Nephron progenitor cell (in vitro differentiated cells): ENCODE measurements at places on chromosomes 3 and 15.

GRCh38 chr3:188352196-188352927 lies 198.4 kb downstream of the LPP start:
- no peak for DNase-seq

- no peak for DNase-seq
These were observed 7.1 kb upstream of the SLC6A20 start for GRCh38 chr3:45803252-45803935.

GRCh38 chr15:99731336-99732123 lies 1.7 kb downstream of the LYSMD4 start:
- DNase-seq: peak; percentile 28

DNA sequence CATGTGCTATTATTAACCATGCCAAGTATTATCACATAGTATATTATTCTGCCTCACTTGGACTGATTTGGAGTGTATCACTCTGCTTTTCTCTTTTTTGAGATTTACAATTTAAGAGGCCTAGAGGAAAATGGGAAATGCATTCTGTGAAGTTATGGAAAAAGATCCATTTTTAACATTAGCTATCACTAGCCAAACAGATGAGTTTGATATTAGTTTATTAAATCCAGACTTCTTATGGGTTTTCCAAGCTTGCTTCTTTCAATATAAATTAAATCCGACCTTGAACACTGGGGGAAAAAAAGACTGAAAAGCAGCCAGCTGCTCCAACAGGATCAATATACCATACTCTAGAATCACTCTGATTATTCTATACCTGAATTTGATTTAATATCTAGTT lies 30.1 kb upstream of the PLOD2 start:
- DNase-seq: no peak

GRCh38 chr3:63950698-63951097 lies 38.5 kb upstream of the SCAANT1 start:
- no peak for DNase-seq

GRCh38 chr3:43286115-43286840 lies at the start of gene SNRK:
SNRK (plus strand) TSS chr3:43286540; CDS start chr3:43303204, 16,664 bp downstream.
- peak; percentile 97 for DNase-seq

DNA sequence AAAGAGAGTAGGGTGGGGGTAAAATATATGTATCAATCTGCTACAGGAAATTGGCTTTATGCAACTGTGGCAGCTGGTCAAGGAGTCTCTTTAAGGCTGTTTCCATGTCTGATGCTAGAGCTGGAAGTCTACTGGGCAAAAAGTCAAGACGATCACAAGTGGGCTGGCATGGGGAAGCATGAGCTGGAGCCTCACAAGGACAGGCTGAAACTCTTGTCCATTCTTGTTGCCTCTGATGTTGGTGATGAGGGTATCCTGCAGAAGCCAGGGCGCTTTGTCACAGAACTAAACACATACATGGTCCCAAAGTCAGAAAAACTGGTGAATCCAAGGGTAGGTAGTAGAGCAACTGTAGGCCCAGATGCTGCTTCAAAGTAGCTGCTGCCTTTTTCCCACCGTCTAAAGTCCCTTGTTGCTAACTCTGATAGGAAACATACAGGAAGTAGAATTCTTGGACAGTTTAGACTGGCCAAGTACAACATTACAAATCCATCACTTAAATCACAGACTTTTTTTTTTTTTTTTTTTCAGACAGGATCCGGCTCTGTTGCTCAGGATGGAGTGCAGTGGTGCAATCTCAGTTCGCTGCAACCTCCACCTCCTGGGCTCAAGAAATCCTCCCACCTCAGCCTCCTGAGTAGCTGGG lies 54.2 kb downstream of the RPL39L start:
- DNase-seq: no peak

DNA sequence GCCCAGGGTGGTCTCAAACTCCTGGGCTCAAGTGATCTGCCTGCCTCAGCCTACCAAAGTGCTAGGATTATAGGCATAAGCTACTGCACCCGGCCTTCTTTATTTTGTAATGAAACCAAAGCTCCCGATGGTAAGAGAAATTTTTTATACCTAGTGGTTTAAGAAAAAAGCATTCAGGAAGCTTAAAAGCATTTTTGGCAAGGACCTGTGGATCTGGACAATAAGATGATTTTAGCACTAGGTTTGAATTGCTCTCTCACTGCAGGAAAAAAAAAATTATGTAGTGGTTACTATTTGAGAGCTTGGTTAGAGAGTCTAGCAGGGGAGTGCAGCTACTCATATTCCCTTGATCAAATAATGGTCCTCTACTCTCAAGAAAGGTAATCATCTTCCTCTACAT lies 64.9 kb upstream of the PIK3R4 start:
- DNase-seq: no peak

- no peak for DNase-seq
These were observed 43.1 kb downstream of the MEIS2 start for GRCh38 chr15:37057256-37057655.

- no peak for DNase-seq
These were observed 479.1 kb downstream of the ZBBX start for GRCh38 chr3:166900866-166901577.

GRCh38 chr15:64507293-64507802 lies 47.0 kb downstream of the ZNF609 start:
- DNase-seq: peak; percentile 41

- DNase-seq: no peak
These were observed 29.3 kb downstream of the RFTN1 start for GRCh38 chr3:16484216-16484615.

- DNase-seq: no peak
These were observed 407.4 kb downstream of the RSL24D1 start for GRCh38 chr15:54789376-54789775.

- DNase-seq: no peak
These were observed 169.8 kb upstream of the MYRIP start for GRCh38 chr3:39639344-39640236.

DNA sequence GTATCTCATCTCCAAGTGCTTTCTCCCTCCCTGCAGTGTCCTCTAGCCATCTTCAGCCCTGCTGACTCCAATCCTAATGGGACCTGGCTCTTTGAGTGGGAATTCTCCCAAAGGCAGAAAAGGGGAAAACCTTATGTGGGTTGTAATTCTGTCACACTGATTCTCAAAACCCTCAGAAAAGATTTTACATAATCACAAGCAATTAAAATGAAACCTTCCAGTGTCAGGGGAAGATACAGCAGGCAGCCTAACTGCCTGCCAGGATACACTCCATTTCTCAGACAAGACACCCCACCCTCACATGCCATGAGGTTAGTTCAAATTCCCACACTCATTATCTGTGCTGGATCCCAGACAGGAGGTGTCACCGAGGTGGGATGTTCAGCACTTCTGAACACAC lies 121.4 kb downstream of the RFTN1 start:
- DNase-seq: no peak

GRCh38 chr3:2510591-2511145 lies 412.0 kb downstream of the CNTN4 start:
- no peak for DNase-seq

GRCh38 chr3:39809995-39810595 lies 686 bp downstream of the MYRIP start:
- peak; percentile 32 for DNase-seq

DNA sequence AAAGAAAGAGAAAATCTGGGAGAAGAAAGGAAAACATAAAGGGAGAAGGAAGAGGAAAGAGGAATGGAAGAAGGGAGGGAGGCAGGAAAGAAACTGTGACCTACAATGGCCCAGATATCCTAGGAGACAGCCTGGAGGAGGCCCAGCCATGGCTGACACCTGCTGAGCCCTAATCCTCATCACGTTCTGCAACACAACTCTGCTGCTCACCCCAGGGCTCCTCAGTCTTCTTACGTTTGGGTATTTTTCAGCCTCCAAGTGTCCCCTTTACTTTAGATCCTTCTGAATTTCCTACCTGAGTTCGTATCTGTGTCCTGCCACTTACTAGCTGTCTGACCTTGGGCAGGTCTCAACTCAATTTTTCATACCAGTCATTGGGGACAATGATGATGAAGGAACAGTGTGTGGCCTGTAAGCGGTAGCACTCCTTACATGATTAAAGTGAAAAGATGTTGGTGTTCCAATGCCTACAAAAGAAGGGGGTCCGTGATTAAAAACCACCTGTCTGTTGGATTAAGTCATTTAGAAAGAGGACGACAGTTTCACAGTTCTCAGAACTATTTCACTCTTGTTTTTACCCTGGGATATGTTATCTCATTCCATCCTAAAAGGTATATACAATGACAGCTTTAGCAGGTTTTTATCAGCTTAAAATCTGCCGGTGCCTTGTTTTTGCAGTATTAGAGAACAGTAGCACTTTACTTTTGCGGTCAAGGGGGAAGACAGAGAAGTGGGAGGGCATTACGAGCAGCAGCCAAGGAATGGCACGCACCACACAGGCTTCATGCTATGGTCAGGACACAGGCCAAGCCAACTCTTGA lies 47.4 kb downstream of the CCR4 start:
- no peak for DNase-seq

- no peak for DNase-seq
These were observed 30.8 kb downstream of the TOP2B start for GRCh38 chr3:25633919-25634318.

GRCh38 chr3:127675651-127676391 lies 3.1 kb downstream of the ABTB1 start:
- no peak for DNase-seq

DNA sequence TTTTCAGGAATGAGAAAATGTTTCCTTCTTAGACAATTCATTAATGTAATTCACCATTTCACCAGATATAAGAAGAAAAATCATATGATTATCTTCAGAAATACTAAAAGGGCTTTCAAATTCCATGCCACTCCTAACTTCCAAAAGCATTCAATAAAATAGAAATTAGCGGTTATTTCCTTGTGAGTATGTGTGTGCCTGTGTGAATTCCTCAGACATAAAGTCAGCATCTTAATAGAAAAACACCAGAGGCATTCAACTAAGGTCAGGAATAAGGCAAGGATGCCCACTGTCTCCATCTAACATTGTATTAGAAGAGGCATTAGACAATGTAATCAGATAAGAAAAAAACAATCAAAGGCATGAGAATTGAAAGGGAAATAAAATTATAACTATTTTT lies 88.4 kb downstream of the PLCH1 start:
- DNase-seq: no peak

DNA sequence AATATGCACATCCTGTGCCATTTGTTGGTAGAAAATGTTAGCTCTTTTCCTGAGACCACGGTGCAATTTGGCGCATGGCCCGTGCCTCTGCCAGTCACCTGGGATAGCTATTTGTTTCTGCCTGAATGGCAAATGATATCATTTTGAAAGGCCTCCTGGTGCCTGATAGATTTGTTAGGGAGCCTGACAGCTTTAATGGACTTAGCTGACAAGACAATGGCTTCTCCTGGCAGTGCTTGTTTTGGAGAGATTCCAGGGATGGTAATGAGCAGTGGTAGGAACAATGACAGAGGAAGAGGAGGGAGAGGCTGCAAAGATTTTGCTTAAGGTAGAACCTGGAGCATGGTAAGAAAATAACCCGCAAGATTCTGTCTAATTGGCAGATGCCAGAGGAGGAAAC lies 268.5 kb downstream of the CLSTN2 start:
- no peak for DNase-seq

DNA sequence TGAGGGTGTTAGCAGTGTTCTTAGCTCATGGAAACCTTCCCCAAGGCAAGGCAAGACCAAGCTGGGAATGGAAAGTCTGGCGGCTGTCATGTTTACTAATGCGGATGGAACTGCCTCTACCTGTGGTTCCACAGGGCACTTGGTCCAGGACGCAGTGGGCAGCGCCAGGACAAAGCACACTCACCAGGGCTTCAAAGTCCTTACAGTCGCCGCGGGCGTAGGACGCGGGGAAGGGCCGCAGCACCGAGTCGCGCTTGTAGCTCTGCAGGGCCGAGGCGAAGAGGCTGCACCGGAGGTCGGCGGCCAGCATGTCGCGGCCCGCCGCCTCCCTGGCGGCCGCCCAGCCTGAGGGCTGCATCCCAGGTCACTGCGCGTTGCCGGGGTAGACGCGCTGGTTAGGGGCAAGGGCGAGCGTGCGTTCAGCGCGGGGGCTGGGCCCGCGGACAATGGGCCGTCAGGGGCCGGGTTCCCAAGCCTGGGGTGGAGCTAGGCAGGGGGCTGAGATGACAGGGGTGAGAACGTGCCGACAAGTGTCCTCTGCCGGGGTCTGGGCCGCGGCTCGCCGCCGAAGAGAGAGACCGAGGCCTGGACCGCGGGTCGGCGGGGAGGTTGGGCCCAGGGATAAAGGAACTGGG lies 497 bp downstream of the PARP16 start:
- peak; percentile 67 for DNase-seq

- DNase-seq: no peak
These were observed 34.5 kb downstream of the ICE2 start for GRCh38 chr15:60444289-60444912.

GRCh38 chr3:184339001-184339400 lies 1.6 kb downstream of the FAM131A start:
- no peak for DNase-seq

DNA sequence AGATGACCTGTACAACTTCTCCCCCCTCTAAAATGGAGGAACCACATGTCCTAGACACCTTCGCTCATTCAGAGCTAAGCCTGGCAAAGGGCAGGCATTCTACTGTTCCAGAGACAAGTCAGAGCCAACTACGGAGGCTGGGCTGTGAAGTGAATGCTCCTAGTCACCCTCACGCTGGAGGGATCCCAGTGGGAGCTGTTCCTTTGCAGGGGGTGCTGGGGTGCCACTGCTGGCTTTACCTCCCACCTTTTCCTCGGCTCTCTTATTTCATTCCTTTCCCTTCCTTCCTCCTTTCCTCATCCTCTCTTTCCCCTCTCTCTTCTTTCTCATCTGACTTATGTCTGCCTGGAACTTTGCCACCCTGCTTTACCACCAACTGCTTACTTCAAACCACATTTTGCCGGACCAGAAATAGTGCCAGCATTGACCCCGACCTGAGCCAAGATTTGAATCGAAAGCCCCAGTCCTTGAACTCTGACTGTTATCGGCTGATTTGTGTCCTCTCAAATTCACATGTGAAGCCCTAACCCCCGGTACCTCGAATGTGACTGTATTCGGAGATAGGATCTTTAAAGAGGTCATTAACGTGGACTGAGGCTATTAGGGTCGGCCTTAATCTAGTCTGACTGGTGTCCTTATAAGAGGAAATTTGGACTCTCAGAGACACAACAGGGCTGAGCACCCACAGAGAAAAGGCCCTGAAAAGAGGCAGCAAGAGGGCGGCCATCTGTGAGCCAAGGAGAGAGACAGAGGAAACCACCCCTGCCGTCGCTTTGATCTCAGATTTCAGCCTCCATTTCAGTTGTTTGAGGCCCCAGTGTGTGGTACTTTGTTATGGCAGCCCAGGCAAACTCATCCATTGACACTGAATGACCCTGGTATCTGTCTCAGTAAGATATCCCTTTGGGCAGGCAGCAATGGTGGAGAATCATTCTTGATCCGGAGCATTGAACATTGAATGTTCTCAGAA lies 31.3 kb upstream of the TBC1D21 start:
- no peak for DNase-seq

GRCh38 chr3:170826047-170826446 lies 43.9 kb downstream of the RPL22L1 start:
- no peak for DNase-seq

GRCh38 chr15:42999201-42999779 lies 78.7 kb upstream of the TTBK2 start:
- DNase-seq: no peak

DNA sequence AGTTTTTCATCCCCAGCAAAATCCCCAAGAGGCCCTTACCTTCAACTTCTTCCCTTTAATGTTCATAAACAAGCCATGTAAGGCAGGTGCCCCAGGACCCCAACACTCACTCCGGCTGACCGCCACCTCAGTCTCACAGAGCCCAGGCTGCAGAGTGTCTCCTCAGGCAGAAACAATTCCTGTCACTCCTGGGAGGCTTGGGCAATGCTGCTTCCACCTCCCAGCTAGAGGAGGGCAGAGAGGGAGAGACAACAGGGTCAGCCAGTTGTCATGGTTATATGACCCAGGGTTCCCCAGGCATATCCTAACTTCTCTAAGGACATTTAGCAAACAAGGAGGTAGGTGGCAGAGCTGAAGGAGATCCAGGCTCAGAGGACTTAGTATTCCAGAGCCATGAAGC lies at the start of gene PLIN1:
PLIN1 (minus strand) TSS at position 156 of the 400 bp plus-strand sequence. CDS start 1,878 bp downstream, outside the sequence.
- no peak for DNase-seq
